ENCODE measurements at places on chromosomes 3 and 15. TPM values are rescaled to one million over a fixed set of nuclear protein-coding genes. Genes with fewer than 3 reads are reported as not detected.

The NDUFB4 gene
- polyA plus RNA-seq, result 143 TPM

The ECE2 gene
- not detected for polyA plus RNA-seq

The ISL2 gene
- polyA plus RNA-seq, result not detected

The NLGN1 gene
- not detected for polyA plus RNA-seq

The MAP1A gene
- 0.18 TPM for polyA plus RNA-seq

DNA sequence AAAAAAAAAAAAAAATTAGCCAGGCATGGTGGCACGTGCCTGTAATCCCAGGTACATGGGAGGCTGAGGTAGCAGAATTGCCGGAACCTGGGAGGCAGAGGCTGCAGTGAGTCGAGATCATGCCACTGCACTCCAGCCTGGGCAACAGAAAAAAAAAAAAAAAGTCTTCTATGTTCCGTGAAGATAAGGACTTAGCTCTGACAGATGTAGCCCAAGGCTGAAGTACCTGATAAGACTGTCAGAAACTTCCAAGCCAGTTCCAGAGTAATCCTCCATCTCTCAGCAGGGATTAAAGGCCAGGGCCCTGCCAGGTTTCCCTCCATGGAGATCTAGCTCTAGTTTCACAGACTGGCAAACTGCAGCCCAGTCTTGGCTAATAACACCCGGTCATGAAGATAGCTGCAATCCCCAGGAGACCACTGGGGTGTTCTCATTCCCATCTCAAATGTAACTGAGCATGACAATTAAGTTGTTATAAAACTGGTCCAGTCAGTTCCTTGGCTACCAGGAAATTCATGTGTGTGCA lies 8.5 kb downstream of the CDCP1 start:
- peak overlapping the region; percentile 86 for H3K27ac ChIP-seq
- peaks cover 91% of the 10 kb centered on the region for H3K4me1 ChIP-seq
- H3K4me3 ChIP-seq, result peak overlapping the region; percentile 56
- no peak for DNase-seq
- no peaks in the 10 kb centered on the region for H3K27me3 ChIP-seq

- H3K4me3 ChIP-seq, result no peak overlapping the region
- DNase-seq, result no peak
- H3K4me1 ChIP-seq, result peaks cover 34% of the 10 kb centered on the region
Measured at GRCh38 chr15:71083349-71083748, 31.9 kb upstream of the THSD4 start.

- peak within 1 kb of the TSS; percentile 87 for H3K4me3 ChIP-seq
- H3K4me1 ChIP-seq, result peaks cover 6% of the 10 kb centered on the region
- DNase-seq, result no peak
- H3K27me3 ChIP-seq, result no peaks in the 10 kb centered on the region
- H3K27ac ChIP-seq, result peak within 1 kb of the TSS; percentile 92
Measured at GRCh38 chr3:115146418-115147328, at the start of gene ZBTB20. ZBTB20 (minus strand) TSS chr3:115147288.

DNA sequence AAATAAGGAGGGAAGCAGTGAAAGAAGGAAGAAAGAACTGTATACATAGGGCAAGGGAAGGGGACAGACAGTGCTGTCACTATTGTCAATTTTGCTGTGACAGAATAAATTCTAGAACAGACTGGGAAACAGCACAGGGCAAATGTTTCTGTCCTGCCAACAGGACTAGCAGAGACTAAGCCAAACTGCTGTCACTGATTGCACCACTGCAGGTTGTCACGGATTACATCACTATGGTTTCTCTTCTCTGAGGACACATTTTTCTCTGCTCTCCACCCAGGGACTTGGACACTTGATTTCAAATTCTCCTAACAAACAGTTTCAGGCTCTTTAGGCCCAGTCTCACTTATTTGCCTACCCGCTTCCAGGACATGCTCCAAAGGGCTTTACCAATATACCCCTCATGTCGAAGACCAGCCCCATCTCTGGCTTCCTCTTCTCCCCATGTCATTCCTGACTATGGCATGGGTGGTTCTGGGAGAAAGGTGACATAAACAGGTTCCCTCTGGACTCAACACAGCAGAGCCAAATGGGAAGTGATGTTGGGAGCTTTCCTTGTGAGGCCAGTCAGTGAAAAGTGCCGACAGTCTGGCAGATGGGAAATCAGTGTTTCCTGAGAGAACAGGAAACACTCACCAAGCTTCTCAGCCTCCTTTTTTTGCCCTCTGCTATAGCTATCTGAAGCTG lies 70.2 kb upstream of the ST3GAL6 start:
- no peak overlapping the region for H3K4me3 ChIP-seq
- no peaks in the 10 kb centered on the region for H3K36me3 ChIP-seq
- H3K4me1 ChIP-seq, result peaks cover 7% of the 10 kb centered on the region
- H3K27ac ChIP-seq, result no peak overlapping the region
- DNase-seq, result no peak

DNA sequence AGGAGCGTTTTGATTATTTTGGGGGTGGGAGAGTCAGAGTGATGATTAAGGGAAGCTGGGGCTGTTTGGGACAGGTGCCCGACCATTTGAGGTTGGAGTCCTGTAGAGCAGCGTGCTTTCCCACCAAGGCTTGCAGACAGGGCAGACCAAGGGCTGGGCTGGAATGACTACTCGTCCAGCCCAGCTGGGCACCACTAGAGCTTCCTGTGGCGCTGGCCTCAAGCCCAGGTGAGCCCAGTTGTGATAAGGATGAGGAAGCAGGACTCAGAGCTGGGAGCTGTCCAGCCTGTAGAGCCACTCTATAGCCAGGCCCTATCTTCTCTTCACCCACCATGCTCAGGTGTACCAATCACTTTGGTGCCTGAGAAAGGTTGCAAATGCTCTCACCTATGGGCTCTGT lies 75.8 kb upstream of the ACAN start:
- no peaks in the 10 kb centered on the region for H3K36me3 ChIP-seq
- no peaks in the 10 kb centered on the region for H3K27me3 ChIP-seq
- H3K4me3 ChIP-seq, result no peak overlapping the region
- no peak for DNase-seq

DNA sequence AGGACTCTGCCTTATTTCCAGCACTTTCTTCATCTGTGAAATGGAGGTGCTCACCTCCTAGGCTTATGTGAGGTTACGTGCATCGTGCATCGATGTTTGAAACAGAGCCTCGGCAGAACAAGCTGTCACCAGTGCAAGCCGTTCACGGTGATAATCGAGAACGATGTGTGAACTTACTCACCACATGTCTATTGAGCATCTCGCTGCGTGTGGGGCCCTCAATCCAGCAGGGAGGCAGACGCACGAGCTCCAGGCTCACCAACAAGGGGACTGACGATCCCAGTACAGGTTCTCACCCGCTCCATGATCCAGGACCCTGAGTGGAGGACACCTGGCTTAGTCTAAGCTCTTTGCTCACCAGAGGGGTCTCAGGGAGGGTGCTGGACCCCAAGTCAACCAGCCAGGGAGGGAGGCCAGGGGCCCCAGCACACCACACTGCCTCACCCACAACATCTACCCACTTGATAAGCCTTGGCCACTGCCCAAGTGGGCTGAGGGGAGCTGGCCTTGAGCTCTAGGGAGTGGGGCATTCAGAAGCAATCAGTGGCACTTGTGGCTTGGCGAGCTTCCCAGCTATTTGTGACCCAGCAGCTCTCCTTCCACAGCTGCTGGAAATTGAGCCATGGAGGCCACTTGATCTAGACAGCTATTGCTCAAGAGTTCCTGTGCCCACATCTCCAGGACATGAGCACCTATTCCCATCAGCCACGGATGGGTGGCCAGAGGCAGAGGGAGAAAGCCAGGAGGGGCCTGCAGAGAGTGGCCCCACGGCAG lies 34.4 kb upstream of the SLC6A1 start:
- no peak overlapping the region for H3K4me3 ChIP-seq
- no peaks in the 10 kb centered on the region for H3K36me3 ChIP-seq
- peaks cover 25% of the 10 kb centered on the region for H3K27me3 ChIP-seq
- no peak overlapping the region for H3K27ac ChIP-seq
- H3K4me1 ChIP-seq, result no peaks in the 10 kb centered on the region

DNA sequence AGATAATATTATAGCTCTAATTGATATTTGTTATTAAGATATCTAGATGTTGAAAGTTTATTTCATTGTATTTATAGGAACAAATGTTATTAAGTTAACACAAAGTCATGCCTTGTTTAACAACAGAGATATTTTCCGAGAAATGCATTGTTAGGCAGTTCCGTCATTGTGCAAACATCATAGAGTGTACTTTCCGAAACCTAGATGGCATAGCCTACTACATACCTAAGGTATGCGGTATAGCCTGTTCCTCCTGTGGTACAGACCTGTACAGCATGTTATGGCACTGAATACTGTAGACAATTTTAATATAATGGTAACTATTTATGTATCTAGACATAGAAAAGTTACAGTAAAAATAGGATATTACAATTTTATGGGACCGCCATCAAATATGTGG lies 114.3 kb downstream of the NAALADL2 start:
- H3K4me1 ChIP-seq, result peaks cover 8% of the 10 kb centered on the region
- no peaks in the 10 kb centered on the region for H3K36me3 ChIP-seq
- peak; percentile 28 for DNase-seq
- H3K4me3 ChIP-seq, result no peak overlapping the region

DNA sequence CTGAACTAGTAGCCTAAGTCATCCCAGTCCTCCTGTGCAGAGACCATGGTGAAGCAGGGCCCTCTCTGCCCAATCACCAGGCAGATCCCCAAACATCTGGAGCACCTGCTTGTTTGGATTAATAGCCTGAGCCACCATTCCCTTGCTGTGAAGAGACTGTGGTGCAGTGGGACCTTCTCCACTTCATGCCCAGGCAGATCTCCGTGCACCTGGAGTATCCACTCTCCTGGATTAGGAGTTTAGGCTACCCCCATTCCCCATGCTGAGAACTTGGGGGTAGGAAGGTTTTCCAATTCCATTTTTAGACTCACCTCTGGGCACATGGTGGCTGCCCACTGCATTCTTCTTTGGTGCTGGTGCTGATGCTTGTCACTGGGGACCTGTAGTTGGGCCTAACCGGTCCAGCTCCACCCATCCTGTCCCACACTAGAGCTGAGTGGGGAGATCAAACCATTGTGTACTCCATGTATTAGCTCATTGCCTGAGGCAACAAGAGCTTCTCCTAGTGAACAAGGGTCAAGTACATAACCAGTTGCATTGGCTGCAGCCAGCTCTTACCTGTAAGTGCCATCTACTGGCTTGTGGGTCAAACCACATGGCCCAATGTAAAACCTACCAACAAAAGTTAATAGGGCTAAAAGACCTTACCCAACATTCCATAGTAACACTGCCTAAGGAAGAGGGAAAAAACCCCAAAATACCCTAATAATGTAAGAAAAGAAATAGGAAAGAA lies 382.5 kb upstream of the CBLB start:
- no peak for DNase-seq
- H3K27ac ChIP-seq, result no peak overlapping the region
- H3K4me3 ChIP-seq, result no peak overlapping the region

GRCh38 chr3:26049951-26050350 lies 260.1 kb downstream of the OXSM start:
- no peak for DNase-seq
- H3K27me3 ChIP-seq, result no peaks in the 10 kb centered on the region
- H3K4me1 ChIP-seq, result no peaks in the 10 kb centered on the region
- no peak overlapping the region for H3K4me3 ChIP-seq
- no peaks in the 10 kb centered on the region for H3K36me3 ChIP-seq

GRCh38 chr3:147816752-147817151 lies 407.6 kb downstream of the ZIC1 start:
- no peaks in the 10 kb centered on the region for H3K36me3 ChIP-seq
- no peak overlapping the region for H3K4me3 ChIP-seq
- H3K27ac ChIP-seq, result no peak overlapping the region
- no peaks in the 10 kb centered on the region for H3K27me3 ChIP-seq

DNA sequence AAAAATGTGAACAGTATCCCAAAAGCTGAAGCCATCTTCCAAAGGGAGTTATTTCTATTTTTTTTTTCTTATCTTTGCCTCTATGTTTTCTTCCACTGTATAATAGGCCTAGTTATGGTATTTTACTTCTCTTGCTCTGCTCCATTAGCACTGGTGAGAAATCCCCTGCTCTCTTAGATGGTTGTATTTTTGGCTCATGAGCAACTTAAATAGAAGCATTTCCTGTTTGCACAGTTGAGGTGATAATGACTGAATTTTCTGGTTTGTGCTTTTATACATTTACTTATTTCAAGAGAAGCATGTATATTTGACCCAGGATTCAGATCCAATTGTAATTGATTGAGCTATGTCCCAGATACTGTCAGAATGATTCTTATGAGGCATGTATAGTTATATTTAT lies 61.6 kb upstream of the CD200R1L start:
- H3K36me3 ChIP-seq, result no peaks in the 10 kb centered on the region
- H3K4me3 ChIP-seq, result no peak overlapping the region
- no peaks in the 10 kb centered on the region for H3K27me3 ChIP-seq

DNA sequence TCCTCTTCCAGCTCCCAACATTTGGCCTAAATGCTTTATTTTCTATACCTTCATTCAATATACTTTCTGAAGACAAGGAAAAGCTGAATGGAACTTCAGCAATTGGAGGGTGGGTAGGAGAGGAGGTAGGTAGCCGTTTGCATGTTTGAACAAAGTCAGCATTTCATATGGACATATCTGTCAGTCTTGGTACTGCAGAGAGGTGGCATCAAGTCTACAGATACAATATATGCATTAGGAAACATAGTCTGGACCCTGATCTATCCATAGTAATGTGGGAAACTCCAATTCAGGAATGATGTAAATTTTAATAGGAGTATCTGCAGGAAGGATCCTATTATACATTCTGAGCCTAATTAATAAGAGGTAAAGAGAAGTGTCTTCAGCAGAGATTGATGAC lies 526.4 kb downstream of the MECOM start:
- H3K4me1 ChIP-seq, result no peaks in the 10 kb centered on the region
- no peak overlapping the region for H3K4me3 ChIP-seq
- H3K36me3 ChIP-seq, result no peaks in the 10 kb centered on the region
- H3K27me3 ChIP-seq, result no peaks in the 10 kb centered on the region

All from keratinocyte (primary cell).